ENCODE measurements at places on chromosomes 1 and 21. TPM values are rescaled to one million over a fixed set of nuclear protein-coding genes. Genes with fewer than 3 reads are reported as not detected.

The PTPN22 gene
- 0.84 TPM for total RNA-seq

GRCh38 chr1:100581096-100581705 lies 43.3 kb downstream of the GPR88 start:
- DNase-seq, result no peak
- H3K4me3 ChIP-seq, result no peak overlapping the region
- no peaks in the 10 kb centered on the region for H3K4me1 ChIP-seq

The GABRD gene
- not detected for total RNA-seq

DNA sequence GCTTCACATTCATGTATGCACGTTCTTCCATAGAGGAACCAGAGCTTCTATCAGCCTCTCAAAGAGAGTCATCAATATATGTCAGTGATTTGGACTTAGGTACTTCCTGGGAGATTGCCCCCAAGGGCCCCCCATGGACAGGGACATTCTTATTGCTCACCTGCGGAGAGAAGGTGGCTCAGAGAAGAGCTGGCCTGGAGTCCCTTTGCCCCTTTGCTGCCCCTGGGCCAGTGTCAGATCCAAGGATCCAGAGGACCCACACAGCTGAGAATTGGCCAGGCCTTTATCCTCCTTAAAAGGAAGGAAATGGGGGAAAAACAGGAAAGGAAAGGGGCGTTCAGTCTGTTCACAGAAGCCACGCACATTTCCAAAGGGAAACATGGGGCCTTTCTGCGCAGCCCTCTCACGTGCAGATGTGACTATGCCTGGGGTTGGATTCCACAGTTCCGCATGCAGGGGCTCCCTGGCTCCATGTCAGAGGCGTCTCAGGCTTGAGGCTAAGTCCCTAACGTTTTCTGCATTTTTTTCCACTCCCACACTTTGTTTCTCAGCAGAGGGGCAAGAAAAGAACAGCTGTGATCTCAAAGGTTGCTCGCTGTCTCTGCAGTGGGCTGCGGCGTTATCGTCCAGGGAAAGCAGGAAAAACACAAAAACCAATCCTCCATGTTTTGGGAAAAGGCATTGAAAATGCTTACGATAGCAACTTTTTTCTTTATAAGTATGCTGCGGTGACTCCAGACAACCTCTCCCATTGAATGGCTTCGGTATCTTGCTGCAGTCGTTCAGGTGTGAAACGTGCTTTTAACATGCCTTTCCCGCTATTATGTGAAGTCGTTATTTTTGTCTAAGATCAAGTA lies 5.9 kb downstream of the C1orf226 start:
- H3K36me3 ChIP-seq, result no peaks in the 10 kb centered on the region
- H3K27me3 ChIP-seq, result no peaks in the 10 kb centered on the region
- H3K4me1 ChIP-seq, result peaks cover 4% of the 10 kb centered on the region
- H3K4me3 ChIP-seq, result no peak overlapping the region

The EPHB2 gene
- 3.3 TPM for total RNA-seq

The DDX59 gene
- 30.0 TPM for total RNA-seq

DNA sequence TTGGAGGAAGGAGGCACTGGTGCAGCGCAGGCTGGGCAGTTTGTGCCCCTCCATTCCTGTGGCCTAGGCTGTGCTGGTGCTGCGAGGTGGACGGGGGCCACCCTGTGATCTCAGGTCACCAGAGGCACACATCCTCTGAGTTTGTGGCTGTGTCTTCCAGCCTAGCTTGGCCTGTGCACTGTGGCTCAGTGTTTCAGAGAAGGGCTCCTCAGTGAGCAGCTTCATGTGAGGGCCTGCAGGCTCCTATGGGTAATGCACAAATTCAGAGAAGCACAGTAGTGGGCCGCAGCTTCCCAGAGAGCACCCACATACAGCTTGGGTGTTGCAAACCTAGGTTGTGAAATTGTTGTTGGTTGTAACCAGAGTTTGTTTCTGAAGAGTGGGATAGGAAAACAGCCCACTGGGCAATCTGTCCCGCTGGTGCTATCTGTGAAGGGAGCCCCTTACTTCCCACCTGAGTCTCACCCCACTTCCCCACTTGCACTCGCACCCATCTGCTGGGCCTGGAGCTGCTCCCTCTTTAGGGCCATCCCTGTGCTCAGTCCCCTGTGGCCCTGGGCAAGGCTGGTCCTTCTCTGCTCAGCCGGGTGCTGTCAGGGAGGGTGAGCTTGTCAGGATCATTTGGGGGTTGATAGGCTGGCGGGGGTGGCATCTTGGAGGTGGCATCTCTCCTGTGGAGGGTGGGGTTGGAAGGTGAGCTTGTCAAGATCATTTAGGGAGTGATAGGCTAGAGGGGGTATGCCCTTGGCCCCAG lies 30.2 kb downstream of the SNAP47 start:
- no peak for DNase-seq
- H3K4me1 ChIP-seq, result peaks cover 21% of the 10 kb centered on the region
- no peak overlapping the region for H3K27ac ChIP-seq
- no peaks in the 10 kb centered on the region for H3K27me3 ChIP-seq
- peaks cover 7% of the 10 kb centered on the region for H3K36me3 ChIP-seq

GRCh38 chr1:180928331-180929230 lies 15.9 kb downstream of the KIAA1614 start:
- no peaks in the 10 kb centered on the region for H3K27me3 ChIP-seq
- no peak overlapping the region for H3K4me3 ChIP-seq
- H3K4me1 ChIP-seq, result peaks cover 48% of the 10 kb centered on the region
- no peak for DNase-seq
- no peaks in the 10 kb centered on the region for H3K36me3 ChIP-seq
- peak overlapping the region; percentile 84 for H3K27ac ChIP-seq

The PDXK gene
- total RNA-seq, result 32.1 TPM

DNA sequence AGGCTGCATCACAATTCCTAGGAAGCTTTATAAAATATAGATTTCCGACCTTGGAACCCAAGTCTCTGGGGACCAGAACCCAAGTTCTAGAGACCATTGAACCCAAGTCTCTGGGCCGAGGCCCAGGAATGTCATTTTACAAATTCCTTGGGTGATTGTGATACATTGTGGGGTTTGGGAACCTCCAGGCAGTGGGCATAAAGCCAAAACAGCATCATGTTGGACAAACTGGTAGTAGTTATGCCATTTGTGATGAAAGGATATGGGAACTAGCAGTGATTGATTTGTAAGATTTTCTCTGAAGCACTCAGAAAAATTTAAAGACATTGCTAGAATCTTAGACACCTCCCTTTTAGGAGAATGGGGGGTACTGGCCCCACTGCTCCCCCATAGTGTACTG lies 160.2 kb downstream of the HIVEP3 start:
- H3K27me3 ChIP-seq, result no peaks in the 10 kb centered on the region
- H3K4me3 ChIP-seq, result no peak overlapping the region

DNA sequence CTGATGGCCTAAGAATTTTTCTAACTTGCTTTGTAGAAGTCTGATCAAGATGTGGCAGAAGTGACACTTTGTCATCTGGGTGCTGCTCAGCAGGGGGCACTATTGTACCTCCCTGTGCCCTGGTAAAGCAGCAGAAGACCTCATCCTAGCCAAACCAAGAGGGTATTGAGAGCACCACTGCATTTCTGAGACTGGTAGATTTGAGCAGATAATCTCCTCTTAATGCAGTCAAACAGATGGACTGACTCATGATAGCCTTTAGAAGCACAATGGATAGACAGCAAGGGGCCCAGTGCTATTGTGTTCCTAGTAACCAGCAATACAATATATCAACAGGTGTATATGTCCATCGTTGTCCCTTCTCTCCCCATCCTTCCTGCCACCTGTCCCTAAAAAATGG lies 5.7 kb downstream of the TPM3 start:
- no peak overlapping the region for H3K27ac ChIP-seq
- peaks cover 36% of the 10 kb centered on the region for H3K4me1 ChIP-seq
- H3K4me3 ChIP-seq, result no peak overlapping the region
- H3K36me3 ChIP-seq, result no peaks in the 10 kb centered on the region
- no peaks in the 10 kb centered on the region for H3K27me3 ChIP-seq

The IFFO2 gene
- total RNA-seq, result 12.7 TPM

The TNFAIP8L2 gene
- total RNA-seq, result 4.6 TPM

DNA sequence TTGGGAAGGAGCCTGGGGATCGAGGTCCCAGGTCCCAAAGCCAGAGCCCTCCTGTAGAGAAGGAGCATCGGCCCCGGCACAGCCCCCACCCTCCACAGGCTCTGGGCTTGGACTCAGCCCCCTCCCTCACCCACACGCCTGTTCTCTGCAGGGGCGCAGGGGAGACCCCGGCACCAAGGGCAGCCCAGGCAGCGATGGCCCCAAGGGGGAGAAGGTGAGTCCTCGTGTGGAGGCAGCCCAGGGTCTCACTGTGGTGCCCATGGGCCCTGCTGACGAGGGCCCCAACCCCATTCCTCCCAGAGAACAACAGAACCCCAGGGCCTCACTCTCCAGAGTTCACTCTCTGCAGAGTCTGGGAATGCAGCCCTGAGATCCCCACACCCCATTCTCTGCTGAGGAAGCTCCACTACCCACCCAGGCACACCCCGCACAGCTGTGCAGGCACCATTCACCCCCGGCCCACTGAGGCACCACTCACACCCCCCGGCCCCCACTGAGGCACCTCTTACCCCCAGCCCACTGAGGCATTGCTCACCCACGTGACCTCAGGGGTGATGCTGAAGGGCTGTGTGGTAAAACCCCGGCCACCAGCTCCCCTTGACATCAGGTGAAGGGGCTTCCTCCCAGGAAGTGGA lies 21.8 kb downstream of the COL6A2 start:
- no peaks in the 10 kb centered on the region for H3K27me3 ChIP-seq
- H3K4me1 ChIP-seq, result no peaks in the 10 kb centered on the region
- H3K36me3 ChIP-seq, result peaks cover 95% of the 10 kb centered on the region
- DNase-seq, result no peak
- H3K27ac ChIP-seq, result peak overlapping the region; percentile 42
- H3K4me3 ChIP-seq, result no peak overlapping the region

DNA sequence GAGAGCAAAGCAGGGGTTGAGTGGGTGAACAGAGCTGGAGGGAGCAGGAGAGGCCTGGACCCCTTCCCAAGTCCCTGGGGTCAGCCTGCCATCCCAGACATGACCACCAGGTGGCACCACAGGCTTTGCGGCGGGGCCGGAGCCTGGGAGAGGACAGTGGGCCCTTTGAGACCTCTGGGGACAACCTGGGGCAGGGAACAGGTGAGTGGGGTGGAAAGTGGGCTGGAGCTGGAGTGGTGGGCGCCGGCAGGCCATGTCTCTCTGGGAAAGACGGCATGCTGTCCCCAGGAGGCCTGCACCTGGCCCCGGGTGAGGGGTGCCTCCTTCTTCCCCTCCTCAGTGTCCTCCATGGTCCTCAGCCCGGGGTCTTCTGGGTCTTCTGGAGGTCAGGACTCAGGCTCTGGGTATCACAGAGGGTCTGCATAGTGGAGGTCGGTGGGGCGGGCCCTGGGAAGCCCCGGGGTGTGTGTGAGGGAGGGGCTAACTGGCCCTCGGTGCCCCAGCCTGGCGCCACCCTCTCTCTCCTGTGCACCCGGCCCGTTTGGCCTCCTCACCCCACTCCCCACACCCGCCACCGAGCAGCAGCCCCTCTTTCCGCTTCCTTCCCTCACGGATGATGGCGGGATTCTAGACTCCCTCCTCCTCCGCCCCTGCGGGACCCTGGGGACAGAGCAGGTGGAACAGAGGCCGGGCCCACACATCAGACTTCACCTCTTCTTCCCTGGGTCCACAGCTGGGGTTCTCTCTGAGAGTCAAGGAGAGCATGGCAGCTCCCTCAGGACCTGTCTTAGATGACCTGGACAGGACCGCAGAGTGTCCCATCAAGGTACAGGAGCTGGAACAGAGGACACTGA lies 28.5 kb upstream of the PKP1 start:
- no peak overlapping the region for H3K27ac ChIP-seq
- no peak overlapping the region for H3K4me3 ChIP-seq
- peaks cover 4% of the 10 kb centered on the region for H3K4me1 ChIP-seq
- no peaks in the 10 kb centered on the region for H3K27me3 ChIP-seq
- peak; percentile 86 for DNase-seq
- no peaks in the 10 kb centered on the region for H3K36me3 ChIP-seq

The OR2T4 gene
- total RNA-seq, result not detected

- no peak for DNase-seq
- H3K4me1 ChIP-seq, result peaks cover 49% of the 10 kb centered on the region
- H3K27ac ChIP-seq, result no peak overlapping the region
- H3K27me3 ChIP-seq, result no peaks in the 10 kb centered on the region
- no peak overlapping the region for H3K4me3 ChIP-seq
- H3K36me3 ChIP-seq, result no peaks in the 10 kb centered on the region
These were observed 111.5 kb downstream of the ETS2 start for GRCh38 chr21:38917043-38917774.

GRCh38 chr1:226123591-226124471 lies 61.3 kb downstream of the H3-3A start:
- no peaks in the 10 kb centered on the region for H3K27me3 ChIP-seq
- H3K27ac ChIP-seq, result no peak overlapping the region
- no peaks in the 10 kb centered on the region for H3K36me3 ChIP-seq
- DNase-seq, result no peak
- H3K4me1 ChIP-seq, result no peaks in the 10 kb centered on the region

DNA sequence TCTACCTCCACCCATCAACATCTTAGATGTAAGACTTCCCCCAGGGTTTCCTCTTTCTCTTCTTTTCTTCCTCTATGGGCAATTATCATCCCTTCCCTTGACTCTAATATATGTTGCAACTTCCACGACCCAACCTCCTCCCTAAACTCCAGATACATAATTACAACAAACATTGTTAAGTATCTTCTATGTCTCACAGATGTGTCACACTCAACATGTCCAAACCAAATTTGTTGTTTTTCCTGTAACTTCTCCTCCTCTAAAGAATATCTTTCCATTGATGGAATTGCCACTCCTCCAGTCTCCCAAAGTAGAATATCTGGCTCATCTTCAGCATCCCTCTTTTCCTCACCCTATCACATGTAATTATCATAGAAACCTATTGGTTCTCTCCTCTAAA lies 314.2 kb downstream of the RWDD3 start:
- no peak overlapping the region for H3K27ac ChIP-seq
- H3K4me3 ChIP-seq, result no peak overlapping the region
- H3K27me3 ChIP-seq, result no peaks in the 10 kb centered on the region
- no peaks in the 10 kb centered on the region for H3K36me3 ChIP-seq
- H3K4me1 ChIP-seq, result peaks cover under 1% of the 10 kb centered on the region
- DNase-seq, result no peak

The SPSB1 gene
- 104 TPM for total RNA-seq

DNA sequence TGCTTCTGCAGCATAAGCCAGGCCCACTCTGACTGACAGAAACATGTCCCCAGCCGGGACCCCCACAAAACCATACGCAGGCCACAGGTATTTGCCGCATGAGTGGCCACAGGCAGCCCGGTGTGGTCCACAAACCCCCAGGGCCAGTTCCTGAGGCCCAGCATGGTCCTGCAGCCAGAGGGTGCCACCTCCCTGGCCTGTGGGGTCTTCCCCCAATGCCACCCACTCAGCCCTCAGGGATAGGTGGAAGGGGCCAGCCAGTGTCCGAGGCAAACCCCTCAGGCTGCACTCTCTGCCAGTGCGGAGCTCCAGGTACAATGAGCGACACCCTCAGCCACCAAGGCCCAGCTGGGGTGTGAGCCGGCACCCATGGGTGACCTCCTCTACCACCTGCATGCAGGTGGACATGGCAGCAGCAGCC lies 43.5 kb downstream of the UBE2G2 start:
- no peak overlapping the region for H3K27ac ChIP-seq
- no peak for DNase-seq
- H3K4me3 ChIP-seq, result no peak overlapping the region
- H3K4me1 ChIP-seq, result no peaks in the 10 kb centered on the region
- H3K27me3 ChIP-seq, result no peaks in the 10 kb centered on the region
- H3K36me3 ChIP-seq, result no peaks in the 10 kb centered on the region

Data from esophagus muscularis mucosa (tissue), 4 donors.